ENCODE measurements at places on chromosomes 16 and 17.

- no peak for DNase-seq
Observed at GRCh38 chr16:12132290-12132689, 155.8 kb downstream of the SNX29 start.

- no peak for DNase-seq
Observed at GRCh38 chr17:79135628-79136405, 61.2 kb downstream of the ENGASE start.

DNA sequence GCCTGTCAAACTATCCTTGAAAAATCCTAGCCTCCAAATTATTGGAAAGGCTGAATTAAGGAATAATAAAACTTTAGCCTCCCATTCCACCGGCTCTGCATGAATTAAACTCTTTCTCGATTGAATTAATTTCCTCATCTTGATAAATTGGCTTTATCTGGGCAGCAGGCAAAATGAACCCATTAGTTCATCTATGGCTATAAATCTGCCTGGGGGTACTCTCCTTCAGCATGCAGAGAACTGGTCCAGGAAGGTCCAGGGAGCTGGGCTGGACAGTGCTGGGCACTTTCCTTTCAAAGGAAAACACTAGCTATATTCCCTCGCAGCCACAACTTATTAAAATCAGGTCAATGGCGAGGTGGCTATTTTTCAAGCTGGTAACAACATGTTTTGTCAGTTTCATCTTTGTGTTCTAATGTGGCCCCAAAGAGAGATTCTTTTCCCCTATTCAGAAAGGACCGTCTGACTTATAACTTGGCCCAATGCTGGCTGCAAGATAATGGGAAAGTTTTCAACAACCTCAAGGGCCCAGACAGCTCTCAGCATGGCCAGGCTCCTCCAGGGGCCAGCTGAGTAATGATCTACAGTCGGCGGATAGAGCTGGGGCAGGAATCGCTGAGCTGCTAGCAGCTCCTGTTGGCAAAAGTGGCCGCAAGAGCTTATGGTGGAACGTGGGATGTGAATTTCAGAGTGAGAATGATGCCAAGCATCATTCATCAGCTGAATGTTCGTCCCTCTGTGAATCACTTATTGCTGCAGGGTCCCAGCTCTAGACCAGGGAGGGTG, 326.9 kb downstream of the SLC39A11 start:
- DNase-seq = no peak

DNA sequence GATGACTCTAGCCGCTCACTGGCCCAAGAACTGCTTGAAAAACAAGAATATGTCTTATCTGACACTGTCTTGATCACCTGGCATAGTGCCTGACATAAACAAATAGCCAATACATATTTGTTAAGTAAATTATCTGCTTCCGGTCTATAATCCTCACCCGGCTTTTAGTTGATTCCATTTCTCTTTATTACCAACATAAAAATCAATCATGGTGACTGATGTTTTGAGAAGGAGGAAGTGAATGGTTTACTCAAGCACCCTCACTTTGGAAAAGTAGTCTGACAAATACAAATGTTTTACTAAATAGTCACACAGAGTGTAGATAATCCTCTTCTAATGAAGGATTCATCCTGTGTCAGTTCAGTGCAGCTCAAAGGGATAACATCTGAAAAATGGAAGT, 47.0 kb downstream of the SKAP1 start:
- no peak for DNase-seq

GRCh38 chr16:66503030-66503429, 46.9 kb downstream of the TK2 start:
- DNase-seq = no peak

- DNase-seq = no peak
Observed at GRCh38 chr17:17151541-17151940, 54.6 kb downstream of the PLD6 start.

GRCh38 chr17:80785477-80786178, 206.0 kb upstream of the CHMP6 start:
- DNase-seq = peak; percentile 26

GRCh38 chr17:5893741-5894140, 176.4 kb upstream of the WSCD1 start:
- no peak for DNase-seq

DNA sequence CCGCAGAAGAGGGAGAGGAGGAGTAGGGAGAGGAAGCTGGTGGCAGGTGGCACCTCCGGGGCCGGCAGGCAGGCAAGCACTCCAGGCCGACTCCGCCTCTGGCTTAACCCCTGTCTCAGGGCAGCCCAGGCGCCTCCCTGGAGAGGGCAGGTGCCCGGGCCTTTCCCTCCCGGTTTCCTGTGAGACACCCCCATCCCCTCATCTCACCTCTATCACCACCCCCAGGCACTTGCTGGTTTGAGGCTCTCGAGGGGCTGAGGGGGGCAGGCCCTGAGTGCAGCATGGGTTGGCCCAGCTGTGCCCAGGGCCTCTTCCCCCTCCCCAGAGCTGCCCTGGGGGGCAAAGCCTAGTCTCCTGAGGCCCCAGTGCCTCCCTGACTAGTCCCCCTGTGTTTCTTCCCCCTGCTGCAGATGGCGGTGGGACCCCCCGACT, 6.0 kb downstream of the DOC2A start:
- DNase-seq = no peak

- no peak for DNase-seq
Observed at GRCh38 chr17:73096866-73097265, 4.4 kb upstream of the SLC39A11 start.

DNA sequence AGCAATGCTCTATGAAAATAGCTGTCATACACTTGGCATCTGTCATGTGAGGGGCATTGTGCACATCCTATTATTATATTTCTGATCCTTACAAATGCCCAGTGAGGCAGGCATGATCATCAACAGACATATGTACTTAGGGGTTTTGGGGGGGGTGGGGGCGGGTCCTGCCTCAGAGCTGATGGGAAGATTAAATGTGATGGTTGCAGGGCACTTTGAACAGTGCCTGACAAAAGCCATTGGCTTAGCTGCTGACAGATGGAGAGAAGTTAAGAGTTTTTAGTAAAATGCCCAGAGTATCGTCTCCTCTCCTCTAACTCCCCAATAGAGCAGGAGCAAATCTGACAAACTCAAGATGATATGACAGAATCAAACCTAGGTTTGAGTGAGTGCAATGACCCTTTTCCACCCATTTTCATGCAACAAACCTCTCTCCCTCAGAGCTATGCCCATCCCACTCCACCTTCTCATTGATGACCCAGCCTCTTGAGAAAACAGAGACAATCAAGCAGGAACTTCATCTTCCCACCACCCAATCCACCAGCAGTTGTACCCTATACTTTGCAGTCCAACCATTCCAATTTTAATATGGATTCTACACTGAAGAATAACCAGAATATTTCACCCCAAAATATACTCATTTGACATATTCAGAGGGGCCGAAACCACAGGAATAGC, 4.8 kb downstream of the KLHL11 start:
- DNase-seq = no peak

- DNase-seq = no peak
Observed at GRCh38 chr16:89561142-89561883, 831 bp downstream of the RPL13 start.

- peak; percentile 59 for DNase-seq
Observed at GRCh38 chr17:75645889-75646637, 12.8 kb downstream of the SMIM5 start.

DNA sequence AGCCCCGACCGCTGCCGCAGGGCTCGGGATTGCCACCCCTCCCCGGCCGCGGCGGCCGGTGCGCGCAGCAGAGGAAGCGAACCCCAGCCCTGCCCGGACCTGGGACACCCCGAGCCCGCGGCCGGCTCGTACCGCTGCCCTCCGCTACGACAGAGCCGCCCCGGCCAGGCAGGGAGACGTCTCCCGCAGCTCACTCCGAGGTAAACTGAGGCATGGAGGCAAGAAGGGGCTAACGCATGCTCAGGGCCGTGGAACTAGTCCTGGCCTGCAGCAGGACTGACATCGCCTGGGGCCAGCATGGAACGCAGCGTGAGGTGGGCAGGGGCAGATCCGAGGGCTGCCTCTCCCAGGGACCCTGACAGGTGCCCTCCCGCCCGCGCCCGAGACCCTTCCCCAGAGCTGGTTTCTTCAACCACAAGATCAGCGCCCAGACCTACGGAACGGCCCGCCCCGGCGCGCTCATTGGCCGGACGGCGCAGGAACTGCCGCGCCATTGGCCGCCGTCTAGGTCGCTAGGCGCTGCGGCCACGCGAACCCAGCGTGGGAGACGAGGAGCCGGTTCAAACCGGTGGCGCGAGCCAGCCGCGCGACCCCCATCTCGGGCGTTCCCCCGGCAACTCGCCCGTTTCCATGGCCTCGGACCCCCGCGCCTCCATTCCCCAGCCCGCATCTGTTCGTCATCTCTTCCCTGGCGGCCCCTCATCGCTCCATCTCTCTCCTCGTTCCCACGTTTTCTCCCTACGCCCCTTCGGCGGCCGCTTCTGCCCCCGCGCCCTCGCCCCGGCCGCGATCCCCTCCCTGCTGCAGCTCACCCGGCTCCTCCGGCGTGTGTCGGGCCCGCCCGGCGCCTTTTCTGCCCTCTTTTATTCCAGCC, at the start of gene SLC43A2:
Gene SLC43A2 (minus strand): TSS at position 853 of the 874 bp plus-strand sequence. CDS start 960 bp downstream, outside the sequence.
- DNase-seq = peak; percentile 80

DNA sequence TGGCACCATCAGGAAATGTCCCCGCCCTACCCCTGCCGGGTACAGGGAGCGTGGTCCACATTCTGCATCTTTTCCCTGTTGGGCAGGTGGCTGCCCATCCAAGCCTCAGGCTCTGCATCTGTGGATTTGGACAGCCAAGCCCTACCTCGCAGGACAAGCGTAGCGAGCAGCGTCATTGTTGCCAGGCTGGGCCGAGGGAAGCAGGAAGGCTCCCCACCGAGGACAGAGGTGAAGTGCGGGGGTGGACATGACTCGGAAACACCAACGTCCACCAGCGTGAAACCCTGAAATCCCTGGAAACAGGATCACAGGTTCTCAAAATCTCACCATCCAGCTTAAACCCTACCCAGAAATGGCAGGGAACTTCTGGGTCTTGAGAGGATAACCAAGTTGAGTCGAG, 73.6 kb downstream of the SOCS1 start:
- no peak for DNase-seq

GRCh38 chr17:67605256-67605912, 112.4 kb upstream of the NOL11 start:
- no peak for DNase-seq

- DNase-seq = no peak
Observed at GRCh38 chr17:78707016-78707415, 75.1 kb downstream of the CYTH1 start.

- DNase-seq = no peak
Observed at GRCh38 chr17:8149419-8150193, 2.6 kb downstream of the PER1 start.

DNA sequence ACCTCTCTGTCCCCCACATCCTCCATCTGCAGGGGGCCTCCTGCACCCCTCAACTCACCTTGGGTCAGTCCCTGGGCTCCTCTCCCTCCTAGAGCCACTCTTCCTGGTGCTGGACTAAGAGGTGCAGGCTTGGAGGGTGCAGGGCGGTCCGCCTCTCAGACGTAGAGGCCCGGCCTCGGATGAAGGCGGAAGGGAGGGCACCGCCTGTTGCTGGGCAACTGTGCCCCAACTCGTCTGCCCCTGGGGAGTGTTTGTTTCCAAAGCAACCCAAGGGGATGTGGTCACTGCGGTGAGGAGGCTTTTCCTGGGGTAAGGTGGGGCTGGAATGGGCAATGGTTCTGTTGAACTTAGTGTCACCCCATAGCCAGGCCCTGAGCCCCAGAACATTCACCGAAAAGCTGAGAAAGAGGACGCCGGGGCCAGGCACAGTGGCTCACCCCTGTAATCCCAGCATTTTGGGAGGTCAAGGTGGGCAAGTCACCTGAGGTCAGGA, at the start of gene C16orf54:
Gene C16orf54 (minus strand): TSS at position 138 of the 493 bp plus-strand sequence. CDS start 1,039 bp downstream, outside the sequence.
- DNase-seq = peak; percentile 5

DNA sequence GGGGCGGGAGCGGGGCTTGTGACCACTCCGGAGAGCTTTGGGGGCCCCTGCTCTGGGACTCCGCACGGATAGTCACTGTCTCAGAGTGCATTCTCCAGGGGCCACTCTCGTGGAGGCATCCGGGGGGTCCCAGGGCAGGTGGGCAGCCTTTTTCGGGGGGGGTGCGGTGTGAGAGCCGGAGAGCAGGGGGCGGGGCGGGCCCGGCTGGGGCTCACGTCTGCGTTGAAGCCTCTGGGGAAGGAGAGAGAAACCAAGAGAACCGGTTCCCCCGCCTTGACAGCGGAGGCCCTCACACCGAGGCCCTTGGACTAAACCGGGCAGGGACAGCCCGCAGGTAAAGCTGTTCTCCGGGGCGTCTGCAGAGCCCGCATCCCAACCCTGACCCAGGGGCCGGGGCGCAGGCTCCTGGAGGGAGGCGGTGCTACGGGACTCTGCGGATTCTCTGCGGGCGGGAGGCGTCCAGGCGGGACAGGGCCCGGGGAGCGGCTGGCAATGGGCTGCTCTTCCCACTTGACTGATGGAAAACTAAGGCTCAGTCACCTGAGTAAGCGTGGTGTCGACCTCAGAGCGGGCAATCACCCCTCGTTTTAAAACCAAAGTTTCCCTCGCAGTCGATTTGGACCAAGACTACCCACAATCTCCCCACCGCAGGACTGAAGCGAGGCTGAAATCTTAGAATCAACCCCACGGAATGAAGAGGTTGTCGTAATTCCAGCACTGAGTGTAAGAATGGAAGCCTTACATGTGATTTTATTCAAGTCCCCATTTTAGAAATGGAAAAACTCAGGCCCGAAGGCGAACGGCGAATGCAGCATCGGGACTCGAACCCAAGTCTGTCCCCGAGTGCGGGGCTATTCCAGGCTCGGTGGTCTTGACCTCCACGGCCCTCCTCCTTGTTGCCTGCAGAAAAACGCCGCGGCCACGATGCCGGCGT, 49.6 kb upstream of the AMZ2 start:
- DNase-seq = no peak

GRCh38 chr17:73359987-73360410, 48.2 kb upstream of the CDC42EP4 start:
- DNase-seq = no peak

- DNase-seq = no peak
Observed at GRCh38 chr17:77610972-77611521, 347.5 kb upstream of the TNRC6C start.

- DNase-seq = no peak
Observed at GRCh38 chr17:66654106-66654740, 180.7 kb upstream of the CACNG5 start.

DNA sequence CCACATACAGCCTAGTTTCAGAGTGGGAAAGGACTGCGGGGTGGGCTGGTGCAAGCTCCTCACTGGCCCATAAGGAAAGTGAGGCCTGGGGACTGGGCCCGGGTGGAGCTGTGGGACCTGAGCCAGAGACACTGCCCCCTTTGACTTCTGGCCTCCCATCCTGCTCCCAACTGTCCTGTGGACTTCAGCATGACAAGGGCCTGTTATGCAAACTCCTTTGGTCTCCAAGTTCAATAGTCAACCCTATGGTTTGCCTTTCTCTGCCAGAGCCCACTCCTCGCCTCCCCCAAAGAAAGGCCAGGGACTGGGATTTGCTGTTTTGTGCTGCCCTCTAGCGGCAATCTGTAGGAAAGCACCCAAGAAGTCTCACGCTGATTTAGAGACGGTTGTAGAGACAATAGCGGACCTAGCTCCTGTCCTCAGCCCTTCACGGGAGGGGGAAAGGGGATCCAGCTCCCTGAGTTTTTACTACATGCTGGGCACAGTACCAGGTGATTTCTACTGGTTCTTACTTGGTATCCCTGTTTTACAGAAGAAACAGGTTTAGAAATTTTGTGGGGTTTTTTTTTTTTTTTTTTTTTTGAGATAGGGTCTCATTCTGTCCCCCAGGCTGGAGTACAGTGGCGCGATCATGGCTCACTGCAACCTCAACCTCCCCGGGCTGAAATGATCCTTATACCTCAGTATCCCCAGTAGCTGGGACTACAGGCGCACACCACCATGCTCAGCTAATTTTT, 1.2 kb upstream of the TLCD3B start:
- peak; percentile 62 for DNase-seq

GRCh38 chr16:50570808-50571598, 22.8 kb downstream of the NKD1 start:
- DNase-seq = no peak

Measured in anterior cingulate cortex (tissue), 58 donors.